ENCODE measurements at places on chromosomes 3 and 15.

DNA sequence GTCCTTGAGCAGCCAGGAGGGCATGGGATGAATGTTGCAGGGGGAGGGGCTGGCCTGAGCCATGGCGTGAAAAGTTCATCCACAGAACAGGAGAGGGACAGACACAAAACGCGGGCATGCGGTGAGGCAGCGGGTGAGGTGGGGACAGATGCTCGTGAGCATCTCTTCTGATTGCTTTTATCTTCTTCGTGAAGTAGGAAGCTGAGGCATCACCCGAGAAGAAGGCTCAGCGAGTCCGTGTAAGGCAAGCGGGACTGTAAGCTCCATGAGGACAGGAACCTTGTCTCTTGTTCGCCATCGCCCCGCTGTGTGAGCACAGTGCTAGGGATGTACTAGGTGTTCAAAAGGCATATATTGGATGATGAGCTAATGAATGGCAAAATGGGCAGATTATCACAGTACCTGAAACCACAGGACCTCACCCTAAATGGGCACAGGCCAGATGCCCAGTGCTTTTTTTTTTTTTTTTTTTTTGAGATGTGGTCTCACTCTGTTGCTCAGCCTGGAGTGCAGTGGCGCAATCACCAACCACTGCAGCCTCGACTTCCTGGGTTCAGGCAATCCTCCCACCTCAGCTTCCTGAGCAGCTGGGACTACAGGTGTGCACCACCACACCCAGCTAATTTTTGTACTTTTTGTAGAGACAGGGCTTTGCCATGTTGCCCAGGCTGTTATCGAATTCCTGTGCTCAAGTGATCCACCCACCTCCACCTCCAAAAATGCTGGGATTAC lies 46.8 kb downstream of the CPN2 start:
- no peak for DNase-seq

DNA sequence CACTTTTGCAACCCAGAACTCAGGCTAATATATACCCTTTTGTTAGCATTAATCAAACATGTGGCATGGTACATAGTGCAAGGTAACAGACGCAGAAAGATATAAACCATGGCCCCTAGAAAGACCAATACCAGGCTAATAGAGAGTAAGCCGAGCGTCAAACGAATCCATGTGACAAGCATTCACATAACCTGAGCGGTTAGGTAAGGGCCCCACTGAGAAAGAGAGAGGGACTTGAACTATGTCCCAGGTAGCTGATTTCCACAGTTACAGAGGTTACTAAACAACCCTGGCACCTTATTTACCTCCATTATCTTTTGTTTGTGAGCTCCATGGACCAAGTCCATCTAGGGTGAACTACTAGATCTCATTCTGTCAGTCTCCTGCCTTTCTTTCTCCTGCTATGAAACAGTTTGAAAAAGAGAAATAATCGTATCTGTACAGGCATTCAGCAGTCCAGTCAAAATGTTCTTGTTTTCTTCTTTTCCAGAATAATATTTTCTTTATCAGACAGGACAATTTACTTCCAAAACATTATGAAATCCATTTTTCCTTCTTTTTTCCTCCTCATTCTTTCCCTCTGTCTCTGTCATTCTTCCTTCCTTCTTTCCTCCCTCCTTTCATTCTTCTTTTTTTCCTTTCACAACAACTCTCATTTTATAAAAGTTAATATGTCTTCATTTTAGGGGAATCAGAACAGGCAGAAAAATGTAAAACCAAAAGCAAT lies 30.5 kb upstream of the TNFSF10 start:
- no peak for DNase-seq

- no peak for DNase-seq
These were observed 22.1 kb downstream of the PLOD2 start for GRCh38 chr3:146138902-146139301.

DNA sequence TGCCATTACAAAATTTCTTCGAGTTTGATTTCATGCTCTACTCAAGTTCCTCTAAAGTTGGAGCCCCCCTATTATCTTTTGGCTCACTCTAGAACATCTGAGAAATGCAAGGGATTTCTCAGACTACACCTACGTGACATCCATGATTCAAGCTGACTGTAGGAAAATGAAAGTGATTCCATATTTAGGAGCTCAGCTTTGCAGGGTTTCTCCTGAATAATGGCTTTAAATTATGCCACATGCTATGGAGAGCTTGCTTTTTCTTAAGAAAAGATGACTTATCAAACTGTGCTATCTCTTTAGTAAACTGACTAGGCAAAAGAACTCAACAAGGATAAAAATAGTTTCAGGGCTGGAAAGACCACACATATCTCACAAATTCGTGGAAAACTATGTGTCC lies 292.1 kb downstream of the LSAMP start:
- DNase-seq: no peak

DNA sequence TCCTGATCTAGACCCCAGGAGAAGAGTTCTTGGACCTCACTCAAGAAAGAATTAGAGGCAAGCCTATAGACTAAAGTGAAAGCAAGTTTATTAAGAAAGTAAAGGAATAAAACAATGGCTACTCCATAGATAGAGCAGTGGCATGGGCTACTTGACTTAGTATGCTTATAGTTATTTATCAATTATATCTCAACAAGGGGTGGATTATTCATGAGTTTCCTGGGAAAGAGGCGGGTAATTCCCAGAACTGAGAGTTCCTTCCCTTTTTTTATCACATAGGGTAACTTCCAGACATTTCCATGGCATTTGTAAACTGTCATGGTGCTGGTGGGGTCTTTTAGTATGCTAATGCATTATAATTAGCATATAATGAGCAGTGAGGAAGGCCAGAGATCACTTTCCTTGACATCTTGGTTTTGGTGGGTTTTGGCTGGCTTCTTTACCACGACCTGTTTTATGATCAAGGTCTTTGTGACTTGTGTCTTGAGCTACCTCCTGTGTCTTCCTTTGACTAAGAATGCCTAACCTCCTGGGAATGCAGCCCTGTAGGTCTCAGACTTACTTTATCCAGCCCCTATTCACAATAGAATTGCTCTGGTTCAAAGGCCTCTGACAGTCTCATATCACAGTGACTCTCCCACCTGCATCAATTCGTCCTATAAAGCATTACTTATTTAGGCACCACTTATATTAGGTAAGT lies 35.3 kb upstream of the PLSCR2 start:
- no peak for DNase-seq

- DNase-seq: peak; percentile 89
These were observed 138.7 kb downstream of the PEX5L start for GRCh38 chr3:179898024-179898423.

- peak; percentile 80 for DNase-seq
These were observed 14.8 kb downstream of the PBRM1 start for GRCh38 chr3:52670621-52671521.

DNA sequence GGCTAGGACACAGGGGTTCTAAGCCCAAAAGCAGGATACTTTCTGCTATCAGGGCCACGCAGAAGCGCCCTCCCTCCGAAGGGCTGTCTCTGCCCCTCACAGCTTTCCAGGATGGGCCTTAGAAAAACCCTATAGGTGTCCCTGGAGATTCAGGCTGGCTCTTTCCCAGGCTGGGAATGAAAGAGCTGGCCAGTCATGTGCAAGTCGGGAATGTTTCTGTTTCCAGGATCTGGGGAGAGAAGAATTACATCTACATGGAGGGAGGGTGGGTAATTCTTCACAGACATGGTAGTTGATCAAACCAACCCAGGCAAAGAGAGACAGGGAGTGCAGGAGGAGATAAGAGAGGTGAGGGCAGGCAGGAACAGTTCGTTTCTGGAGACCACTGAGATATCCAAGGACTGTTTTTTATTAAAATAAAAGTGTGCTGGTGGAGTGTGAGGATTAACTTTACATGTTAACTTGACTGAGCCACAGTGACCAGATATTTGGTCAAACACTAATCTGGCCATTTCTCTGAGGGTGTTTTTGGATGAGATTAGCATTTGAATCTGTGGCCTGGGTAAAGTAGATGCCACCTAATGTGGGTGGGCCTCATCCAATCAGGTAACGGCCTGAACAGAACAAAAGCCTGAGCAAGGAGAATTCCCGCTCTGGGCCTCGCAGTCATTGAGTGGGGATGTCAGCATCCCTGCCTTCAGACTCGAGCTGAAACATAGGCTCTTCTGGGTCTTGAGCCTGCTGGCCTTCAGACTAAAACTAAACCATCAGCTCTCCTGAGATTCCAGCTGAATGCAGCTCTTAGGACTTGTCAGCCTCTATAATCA lies 15.3 kb downstream of the NUP210 start:
- peak; percentile 89 for DNase-seq

GRCh38 chr15:73395671-73396070 lies 26.9 kb upstream of the HCN4 start:
- no peak for DNase-seq

DNA sequence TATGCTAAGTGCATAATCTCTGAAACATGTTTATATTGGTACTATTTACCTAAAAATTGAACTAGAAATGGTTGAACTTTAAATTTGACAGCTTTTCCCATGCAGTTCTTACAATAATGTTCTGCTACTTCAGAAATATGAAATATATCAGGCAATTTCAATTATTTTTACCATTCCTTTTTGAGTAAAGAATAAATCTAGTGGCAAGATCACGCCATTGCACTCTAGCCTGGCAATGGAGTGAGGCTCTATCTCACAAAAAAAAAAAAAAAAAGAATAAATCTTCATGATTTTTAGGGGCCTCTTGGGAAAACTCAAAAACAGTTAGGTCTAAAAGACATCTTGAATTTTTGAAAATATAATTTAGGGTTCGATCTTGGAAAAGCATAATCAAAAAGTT lies 10.6 kb upstream of the DNAAF4 start:
- no peak for DNase-seq

DNA sequence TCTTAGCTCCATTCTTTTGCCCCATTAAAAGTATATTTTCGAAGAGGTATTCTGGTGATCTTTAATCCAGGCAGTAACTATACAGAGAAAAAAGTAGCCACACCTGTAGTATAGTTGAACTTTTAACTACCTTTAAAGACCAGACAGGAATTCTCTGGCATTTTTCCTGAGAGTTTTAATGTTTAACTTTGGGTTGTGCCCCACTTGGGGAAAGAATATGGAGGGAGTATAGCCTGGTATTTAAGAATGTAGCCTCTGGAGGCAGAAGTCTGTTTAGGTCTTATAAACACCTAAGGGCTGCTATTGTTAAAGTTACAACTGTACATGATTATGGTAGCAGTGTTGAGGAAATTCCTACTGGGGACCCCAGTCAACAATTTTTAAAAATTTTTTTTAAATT lies 19.3 kb downstream of the C3orf85 start:
- no peak for DNase-seq

- DNase-seq: no peak
These were observed 18.4 kb downstream of the FLNB start for GRCh38 chr3:58026598-58026997.

- DNase-seq: peak; percentile 45
These were observed 401 bp downstream of the ZSCAN29 start for GRCh38 chr15:43370310-43370974.

DNA sequence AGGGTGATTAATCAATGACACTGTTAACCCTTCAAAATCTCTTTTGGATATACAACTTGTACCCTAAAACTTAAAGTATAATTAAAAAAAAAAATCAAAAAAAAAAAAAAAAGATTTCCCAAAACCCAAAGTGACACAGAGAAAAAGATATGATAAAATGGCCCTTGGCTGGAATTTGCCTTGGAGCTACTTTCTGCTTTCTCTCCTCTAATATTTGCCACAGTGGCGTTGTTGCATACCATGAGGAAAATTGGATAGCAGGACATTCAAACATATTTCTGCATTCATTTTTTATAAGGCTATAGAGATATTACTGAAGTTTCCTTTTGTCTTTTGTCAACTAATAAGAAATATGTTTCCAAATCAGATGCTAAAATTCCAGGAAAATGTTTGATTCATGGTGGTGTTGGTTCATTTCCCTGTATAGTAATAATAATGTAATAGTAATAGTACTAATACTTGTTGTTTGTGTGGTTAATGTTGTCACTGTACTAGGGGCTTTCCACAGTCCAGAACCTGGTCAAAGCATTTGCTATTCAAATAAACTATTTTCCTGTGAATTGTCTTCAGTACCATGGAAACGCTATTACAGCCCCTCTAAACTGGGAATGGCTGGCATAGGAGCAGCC lies 441.3 kb upstream of the THBS1 start:
- no peak for DNase-seq

DNA sequence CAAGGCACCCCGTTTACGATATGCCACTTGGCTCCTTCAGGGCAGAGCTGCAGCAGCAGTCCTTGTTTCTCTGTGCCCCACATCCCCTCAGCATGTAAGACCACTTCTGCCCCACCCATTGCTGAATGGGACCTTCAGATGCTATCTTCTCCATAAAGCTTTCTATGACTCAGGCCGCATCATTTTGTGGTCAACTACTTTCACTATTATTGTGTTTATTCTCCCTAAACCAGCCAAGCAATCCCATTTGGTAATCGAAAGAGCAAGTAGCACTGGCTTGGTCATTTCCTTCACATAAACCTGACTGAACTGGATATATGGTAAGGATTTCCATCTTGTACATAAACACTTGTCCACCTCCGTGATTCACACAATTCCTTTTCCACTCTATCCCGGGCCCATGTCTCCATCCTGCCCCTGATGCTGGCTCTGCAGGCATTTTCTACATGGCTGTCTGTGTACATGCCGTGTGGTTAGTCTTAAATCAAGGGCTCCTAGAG lies 25.7 kb downstream of the LIPC start:
- DNase-seq: no peak

GRCh38 chr15:41689083-41689482 lies 28.9 kb downstream of the MGA start:
- no peak for DNase-seq

DNA sequence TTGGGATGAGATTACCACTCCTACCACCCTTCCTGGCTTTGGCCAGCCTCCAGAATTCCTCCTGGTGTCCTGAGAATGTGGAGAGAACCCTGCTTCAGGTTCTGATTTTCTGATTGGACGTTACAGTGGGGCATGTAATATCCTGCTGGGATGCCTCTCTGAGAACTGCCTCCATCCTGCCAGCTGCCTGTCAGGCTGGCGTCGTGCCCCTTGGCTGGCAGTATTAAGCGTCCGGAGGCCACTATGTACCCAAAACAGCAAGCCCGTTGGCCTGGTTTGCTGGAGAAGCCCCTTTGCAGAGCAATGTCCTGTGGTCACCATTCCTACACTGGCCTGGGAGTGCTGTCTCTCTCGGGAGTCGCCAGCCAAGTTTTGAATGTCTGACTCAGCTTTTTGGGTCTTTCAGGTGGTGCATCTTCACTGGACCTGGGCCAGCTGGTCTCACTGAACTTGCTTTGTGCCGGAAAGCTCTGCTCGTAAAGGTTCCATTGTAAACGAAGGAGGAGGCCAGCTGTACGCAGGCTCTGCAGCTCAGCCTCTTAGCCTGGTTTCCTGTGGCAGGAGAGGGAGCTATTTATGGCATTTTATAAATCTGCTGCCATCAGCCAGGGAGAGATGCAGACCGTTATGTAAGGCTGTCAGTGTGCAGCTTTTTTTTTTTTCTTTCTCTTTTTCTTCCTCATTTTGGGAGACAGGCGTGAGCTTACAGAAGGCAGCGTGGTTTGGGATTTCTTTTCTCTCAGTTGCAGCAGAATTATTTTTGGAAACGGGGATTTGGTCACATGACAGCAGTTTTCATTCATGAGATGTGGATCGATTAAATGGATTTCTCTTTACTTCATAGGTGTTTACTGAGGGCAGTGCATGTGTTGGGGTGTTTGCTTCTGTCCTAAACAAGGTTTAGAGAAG lies 19.0 kb upstream of the TRAK1 start:
- DNase-seq: peak; percentile 39

All from hematopoietic multipotent progenitor cell treated with erythropoietin and hydrocortisone succinate and interleukin-3 and kit ligand, for 6 days (in vitro differentiated cells).